ENCODE measurements at places on chromosomes 12 and 14.

- no peak for DNase-seq
These were observed 130.8 kb upstream of the KRR1 start for GRCh38 chr12:75642226-75642625.

GRCh38 chr14:103808403-103809001, 38.9 kb downstream of the PPP1R13B start:
- peak; percentile 37 for DNase-seq

DNA sequence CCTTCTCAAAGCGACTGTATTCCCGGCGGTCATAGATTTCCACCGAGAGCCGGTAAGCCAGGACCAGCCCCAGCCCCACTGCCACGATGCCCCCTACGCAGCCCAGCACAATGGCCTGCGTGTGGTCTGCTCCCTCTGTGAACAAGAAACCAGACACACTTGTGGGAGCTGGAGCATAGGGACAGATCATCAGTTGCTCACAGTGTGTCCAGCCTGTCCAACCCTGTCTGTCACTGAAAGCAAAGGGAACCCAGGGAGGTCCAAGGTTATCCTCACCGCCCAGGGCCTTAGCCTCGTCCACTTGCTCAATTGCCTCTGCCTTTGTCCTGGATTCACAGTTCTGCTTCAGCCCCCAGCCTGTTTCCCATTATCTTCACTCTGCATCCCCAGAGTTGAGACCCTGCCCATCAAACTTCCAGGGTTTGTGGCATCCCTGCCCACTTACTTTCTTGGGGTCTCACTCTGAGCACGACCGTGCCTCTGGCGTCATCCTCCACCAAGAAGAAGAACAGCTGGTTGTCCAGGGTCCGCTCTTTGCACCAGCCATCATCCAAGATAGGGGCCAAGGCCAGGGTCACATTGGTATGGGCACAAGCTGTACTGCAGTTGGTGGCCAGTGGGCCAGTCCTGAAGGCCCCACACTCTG, 11.3 kb upstream of the CSAD start:
- DNase-seq, result no peak

GRCh38 chr14:88853129-88853528, 28.7 kb downstream of the TTC8 start:
- DNase-seq, result no peak

- no peak for DNase-seq
These were observed 1.7 kb upstream of the SYNE3 start for GRCh38 chr14:95518045-95518751.

DNA sequence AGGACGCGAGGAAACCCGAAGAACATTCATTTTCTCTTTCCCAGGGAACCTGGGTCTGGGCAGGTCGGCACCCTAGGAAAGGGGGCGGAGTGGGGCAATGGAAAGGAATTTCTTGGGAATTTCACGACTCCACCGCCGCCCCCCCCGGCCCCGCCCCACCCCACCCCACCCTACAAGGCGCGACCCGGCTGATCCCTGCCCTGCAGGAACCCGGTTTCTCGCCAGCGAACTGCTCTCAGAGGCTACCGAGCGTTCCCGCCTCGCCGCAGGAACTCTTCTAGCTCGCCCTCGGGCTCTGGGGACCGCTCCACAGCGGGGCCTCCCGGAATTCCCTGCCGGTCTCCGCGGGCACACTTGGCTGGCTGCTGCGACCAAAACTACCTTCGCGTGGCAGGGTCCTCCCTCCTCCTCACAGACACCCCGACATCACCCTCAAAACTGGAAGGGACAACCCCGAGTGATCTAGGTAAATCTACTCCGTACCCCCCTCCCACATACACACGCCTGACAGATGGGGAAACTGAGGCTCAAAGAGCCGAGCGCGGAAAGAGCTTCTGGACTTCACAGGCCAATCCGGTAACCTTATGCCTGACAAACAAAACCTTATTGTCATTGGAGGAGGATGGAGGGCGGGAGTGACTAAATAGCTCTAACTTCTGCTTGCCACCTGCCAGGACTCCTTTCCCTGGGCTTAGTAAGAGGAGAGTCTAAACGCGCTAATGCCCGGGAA, 785 bp upstream of the ACTN1 start:
- no peak for DNase-seq

DNA sequence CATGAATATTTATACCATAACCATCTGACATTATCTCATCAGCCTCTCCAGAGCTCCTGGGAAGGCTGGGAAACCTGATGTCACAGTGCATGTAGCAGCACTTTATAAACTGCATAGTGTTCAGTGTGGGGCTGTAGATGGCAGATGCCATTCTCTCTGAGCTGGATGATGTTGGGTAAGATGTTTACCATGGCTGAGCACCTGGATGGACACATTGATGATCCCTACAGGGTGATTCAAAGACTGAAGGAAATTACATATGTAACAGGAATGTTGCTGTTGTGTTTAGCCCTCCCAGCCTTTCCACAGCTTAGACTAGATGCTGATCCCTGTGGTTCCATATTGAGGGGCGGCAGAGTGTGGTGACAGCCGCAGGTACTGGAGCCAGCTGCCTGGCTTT, 37.4 kb downstream of the IFT43 start:
- no peak for DNase-seq

DNA sequence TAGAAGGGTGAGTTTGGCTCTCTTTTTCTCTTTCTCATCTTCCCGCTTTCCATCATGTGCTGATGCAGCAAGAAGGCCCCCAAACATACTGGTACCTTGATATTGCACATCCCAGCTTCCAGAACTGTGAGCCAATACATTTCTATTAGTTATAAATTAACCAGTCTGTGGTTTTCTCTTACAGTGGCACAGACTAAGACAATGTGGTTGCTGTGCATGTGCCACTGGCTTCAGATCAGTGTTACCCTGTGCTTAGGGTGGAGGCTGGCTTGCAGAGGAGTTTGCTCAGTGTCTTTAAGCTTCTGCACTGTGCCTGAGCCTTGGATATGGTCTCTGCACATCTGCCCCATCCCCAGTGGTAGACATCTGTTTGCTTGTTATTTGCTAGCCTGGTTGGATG, 5.5 kb downstream of the IFI27L2 start:
- no peak for DNase-seq

GRCh38 chr12:108446766-108447165, 68.3 kb upstream of the FICD start:
- DNase-seq, result no peak

DNA sequence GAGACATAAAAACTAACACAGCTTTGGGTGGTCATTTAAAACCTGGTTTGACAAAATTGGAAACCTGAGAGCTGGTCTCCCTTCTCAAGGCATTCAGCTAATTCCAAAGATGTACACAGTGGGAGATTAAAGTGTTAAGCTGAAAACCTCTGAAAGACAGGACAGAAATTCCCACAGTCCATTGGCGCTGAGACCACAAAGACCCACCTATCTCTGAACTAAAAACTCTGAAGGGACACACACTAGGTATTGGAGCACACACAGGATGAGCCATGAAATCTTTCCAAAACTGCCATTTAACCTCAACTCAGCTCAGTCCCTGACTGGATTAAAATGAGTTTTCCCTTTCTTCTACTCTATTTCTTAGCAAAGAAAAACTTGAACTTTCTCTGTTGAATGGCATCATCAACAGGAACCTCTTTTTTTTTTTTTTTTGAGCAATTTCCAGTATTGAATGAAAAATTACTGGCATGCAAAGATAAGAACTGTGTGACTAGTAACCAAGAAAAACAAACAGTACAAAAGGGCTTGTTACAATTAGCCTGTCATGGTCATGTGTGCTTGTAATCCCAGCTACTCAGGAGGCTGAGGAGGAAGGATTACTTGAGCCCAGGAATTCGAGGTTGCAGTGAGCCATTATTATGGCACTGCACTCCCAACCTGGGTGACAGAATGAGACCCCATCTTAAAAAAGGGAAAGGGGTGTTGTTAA, 82.4 kb downstream of the IPO8 start:
- DNase-seq, result no peak

DNA sequence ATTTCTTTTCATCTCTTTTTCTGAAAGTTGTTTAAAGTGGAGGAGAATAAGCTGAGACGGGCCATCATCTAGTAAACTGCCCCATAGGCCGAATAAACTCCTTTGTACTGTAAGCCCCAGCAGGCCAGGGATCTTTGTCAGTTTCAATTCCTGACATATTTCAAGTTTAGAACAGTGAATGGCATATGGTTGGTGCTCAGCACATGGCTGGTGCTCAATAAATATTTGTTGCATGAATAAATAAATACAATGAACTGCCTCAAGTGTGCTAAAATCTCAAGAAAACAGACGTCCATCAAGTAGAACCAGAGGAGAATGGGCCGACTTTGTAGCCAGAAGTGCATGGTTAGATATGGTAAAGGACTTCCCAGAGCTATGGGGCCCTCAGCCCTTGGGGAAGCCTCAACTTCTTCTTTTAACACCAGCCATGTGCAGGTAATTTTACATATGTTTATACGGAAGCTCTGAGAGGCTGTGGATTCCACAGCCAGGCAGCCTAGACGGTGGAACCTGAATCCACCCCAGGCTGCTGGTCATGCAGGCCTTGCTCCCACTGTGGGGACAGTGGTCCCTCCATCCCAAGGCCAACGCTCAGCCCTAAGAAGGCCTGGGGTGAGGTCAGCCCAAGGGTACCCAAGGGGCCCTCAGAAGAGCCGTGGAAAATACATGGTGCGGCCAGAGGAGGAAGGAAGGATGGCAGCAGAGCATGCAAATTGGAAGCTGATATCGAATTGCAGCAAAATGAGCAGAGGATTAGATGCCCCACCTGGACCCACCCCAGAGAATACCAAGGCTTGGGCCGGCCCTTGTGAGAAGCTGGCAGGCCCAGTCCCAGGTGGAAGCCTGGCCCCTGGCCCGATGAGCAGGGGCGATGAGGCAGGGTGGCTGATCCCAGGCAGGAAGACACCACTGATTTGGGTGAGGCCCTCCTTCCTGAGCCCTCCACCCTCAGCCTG, 8.7 kb upstream of the AQP2 start:
- DNase-seq, result no peak

DNA sequence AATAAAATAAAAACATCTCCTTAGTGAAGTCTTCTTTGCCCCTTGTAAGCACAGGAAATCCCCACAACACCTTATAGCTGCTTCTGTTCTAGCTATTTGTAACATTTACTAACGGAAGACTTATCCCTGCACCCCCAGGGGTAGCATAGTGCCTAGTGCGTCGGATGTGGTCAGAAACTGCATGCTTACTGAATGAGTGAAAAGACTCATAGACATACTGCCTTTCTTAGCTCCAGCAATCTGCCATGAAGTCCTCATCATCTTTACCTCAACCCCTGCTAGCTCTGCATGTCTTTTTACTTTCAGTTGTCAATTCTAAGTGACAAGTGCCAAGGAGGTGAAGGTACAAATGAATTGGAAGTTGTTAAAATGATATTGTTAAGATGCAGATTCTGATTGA, 12.9 kb downstream of the RIOX1 start:
- DNase-seq, result no peak

GRCh38 chr14:43085819-43086218, 1421.3 kb downstream of the FSCB start:
- DNase-seq, result no peak

DNA sequence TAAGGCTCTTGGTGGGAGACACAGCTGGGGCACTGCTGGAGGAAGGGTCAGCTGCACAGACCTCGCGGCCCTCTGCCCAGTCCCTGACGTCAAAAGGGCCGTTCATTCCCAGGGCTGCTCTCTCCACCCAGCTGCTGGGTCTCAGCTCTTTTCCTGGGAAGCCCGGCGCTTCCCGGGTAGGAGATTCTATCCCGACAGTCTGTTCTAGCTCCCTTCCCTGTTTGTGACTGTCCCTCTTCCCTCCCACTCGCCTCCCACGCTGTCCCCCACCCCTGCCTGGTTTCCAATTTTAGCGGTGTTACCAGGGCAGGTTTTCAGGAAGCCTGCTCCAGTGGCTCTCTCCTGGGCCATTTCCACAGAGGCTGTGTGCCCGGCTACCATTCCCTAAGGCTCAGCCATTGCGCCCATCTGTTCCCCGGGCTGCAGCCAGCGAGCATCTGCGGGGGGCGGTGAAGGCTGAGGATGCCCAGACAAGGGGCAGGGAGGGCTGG, 186.6 kb downstream of the CACNA1C start:
- no peak for DNase-seq

- no peak for DNase-seq
These were observed 23.3 kb downstream of the SNRPF start for GRCh38 chr12:95882080-95882479.

GRCh38 chr12:48818831-48819590, 715 bp downstream of the CACNB3 start:
- no peak for DNase-seq

GRCh38 chr14:89384023-89384422, 33.0 kb downstream of the FOXN3 start:
- no peak for DNase-seq

DNA sequence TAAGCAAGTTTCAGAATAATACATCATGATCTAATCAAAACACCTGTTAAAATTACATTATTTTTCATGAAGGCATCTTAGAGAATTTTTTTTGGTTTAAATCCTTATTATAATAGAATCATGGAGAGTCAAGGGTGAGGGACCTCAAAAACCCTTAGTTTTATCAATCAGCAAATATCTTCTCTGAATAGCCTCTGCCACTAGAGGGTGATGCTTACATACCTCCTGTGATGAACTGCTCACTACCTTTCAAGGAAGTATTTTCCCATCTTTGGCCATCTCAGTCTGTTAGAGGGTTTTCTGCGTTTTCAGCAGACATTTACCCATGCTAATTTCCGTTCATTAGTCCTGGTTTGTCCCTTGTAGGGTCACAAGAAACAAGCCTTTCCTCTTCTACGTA, 200.2 kb downstream of the TRHDE start:
- DNase-seq, result no peak

- no peak for DNase-seq
These were observed 344.1 kb upstream of the LMO3 start for GRCh38 chr12:16949871-16950667.

GRCh38 chr12:120367233-120367923, 1.6 kb downstream of the MSI1 start:
- no peak for DNase-seq

- no peak for DNase-seq
These were observed 65.5 kb downstream of the SAMD4A start for GRCh38 chr14:54632452-54632851.

DNA sequence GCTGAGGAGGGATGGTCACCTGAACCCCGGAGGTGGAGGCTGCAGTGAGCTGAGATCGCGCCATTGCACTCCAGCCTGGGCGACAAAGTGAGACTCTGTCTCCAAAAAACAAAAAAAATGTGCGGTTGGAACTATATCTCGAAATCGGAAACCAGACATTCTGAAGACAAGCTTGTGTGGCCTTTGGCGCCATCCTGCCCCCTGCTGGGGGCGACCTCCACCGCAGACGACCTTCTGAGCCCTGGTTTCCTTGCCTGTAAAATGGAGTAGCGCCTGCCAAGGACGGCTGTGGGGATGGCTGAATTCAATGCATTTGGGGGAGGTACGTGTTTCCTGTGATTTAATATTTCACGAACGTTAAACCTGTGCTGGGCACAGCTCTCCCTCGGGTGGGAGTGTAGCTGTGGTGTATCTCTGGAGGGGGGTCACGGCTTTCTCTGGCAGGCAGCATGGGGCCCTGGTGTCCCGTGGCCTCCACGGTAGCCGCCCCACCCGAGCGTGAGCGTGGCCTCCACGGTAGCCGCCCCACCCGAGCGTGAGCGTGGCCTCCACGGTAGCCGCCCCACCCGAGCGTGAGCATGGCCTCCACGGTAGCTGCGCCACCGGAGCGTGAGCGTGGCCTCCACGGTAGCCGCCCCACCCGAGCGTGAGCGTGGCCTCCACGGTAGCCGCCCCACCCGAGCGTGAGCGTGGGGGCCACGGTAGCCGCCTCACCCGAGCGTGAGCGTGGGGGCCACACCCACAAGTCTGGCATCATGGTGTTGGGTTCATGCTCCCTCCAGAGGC, 55.3 kb downstream of the LRCOL1 start:
- DNase-seq, result peak; percentile 22

- DNase-seq, result peak; percentile 7
These were observed 636 bp downstream of the ZFYVE21 start for GRCh38 chr14:103716091-103716801.

- DNase-seq, result no peak
These were observed 1.3 kb upstream of the ESYT1 start for GRCh38 chr12:56126732-56127239.
